Hematopoietic multipotent progenitor cell treated with erythropoietin and hydrocortisone succinate and interleukin-3 and kit ligand, for 15 days (in vitro differentiated cells): ENCODE measurements at places on chromosomes 4 and X.
A peak's percentile ranks its signal among the peaks of the same experiment; 100 is the strongest.

GRCh38 chrX:103363046-103363445 is 6.7 kb downstream of the TCEAL9 start:
- DNase-seq, result no peak

DNA sequence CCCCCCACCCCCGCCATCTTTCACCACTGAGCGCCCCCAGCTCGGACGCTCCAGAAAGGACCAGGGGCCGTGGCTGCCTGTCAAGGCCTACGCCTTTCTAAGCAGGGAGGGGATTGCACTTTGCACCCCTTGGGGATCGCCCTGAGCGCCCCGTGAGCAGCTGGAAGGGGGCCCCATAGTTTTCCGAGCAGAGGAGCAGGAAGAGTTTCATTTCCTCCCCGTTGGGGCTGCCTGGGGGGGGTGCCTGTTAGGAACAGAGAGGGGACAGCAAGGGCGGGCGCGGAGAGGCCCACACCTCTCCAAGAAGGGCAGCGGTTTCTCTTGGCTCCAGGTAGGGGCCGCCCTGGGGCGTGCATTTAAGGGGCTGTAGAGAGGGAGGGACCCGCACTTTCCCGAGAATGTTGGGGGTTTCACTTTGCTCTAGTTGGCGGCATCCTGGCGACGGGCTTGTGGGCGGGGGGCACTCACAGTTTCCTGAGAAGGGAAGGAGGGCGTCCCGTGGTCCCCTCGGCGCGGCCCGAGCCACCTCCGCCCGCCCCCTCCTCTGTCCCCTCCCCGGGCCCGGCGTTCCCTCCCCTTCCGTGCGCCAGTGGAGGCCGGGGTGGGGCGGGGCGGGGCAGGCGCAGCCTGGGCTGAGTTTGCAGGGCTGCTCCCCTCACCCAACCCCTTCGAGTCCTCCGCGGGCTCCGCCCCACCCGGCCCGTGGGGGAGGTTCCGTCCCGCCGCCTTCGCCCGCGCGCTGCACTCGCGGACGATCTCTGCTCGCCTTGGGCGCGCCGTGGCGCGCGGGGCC is 82.3 kb upstream of the CD99 start:
- DNase-seq, result peak; percentile 71

DNA sequence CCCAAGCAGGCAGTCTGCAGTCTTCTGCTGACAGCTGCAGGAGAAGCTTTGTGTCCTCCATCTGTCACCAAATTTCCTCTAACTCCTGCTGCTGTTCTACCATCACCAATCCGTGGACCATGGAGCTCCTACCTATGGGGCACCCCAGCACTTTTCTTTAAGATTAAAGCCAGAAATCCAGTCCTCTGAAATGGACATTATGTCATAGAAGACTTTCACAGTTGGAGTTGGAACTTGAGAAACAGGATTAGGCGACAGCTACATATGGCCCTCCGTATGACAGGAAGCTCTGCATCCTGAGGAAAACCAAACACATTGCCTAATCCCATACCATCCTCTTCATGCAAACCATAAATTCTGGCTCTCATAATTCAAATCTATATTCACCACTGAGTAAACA is 470.6 kb upstream of the GALNTL6 start:
- no peak for DNase-seq

GRCh38 chrX:72663737-72664136 is 50.4 kb downstream of the PHKA1 start:
- no peak for DNase-seq

GRCh38 chrX:101232316-101232715 is 12.7 kb downstream of the DRP2 start:
- no peak for DNase-seq

DNA sequence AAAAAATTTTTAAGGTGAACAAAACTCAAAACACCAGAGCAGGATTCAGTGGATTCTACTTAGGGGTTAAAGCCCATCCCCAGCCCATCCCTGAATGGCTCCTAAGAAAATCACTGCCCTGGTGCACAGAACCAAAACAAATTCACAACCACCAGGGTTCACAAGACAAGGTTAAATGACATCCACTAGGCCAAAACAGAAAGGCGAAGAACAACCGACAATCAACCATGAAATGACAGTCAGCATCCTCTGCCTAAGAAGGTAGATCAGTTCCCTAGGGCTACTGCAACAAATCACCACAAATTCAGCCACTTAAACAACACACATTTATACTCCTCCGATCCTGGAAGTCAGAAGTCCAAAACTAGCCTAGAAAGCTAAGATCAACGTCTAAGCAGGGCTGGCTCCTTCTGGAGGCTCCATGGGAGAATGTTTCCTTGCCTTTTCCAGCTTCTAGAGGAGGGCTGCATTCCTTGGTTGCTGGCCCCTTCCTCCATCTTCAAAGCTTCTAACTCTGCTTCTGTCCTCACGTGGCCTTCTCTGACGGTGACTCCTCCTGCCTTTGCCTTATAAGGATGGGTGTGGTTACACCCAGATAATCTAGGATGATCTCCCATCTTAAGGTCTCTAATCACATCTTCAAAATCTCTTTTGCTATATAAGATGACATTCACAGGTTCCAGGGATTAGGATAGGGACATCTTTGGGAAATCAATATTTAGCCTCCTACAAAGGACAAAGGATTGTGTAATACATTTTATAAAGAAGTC is 1.8 kb downstream of the CCNQ start:
- no peak for DNase-seq

DNA sequence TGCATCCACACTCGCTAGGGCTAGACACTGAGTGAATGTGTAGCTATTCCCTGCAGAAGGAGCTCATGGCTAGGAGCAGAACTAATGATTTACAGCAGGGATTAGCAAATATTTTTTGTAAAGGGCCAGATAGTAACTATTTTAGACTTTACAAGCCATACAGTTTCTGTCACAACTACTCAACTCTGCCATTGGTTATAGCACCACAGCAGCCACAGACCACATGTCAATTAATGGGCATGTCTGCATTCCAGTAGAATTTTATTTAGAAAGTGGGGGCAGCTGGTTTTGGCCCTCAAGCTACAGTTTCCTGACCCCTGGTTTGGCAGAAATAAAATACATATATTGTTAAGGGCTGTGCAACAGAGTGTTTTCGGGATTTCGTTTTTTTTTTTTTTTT is 192.6 kb downstream of the FRMPD4 start:
- no peak for DNase-seq

DNA sequence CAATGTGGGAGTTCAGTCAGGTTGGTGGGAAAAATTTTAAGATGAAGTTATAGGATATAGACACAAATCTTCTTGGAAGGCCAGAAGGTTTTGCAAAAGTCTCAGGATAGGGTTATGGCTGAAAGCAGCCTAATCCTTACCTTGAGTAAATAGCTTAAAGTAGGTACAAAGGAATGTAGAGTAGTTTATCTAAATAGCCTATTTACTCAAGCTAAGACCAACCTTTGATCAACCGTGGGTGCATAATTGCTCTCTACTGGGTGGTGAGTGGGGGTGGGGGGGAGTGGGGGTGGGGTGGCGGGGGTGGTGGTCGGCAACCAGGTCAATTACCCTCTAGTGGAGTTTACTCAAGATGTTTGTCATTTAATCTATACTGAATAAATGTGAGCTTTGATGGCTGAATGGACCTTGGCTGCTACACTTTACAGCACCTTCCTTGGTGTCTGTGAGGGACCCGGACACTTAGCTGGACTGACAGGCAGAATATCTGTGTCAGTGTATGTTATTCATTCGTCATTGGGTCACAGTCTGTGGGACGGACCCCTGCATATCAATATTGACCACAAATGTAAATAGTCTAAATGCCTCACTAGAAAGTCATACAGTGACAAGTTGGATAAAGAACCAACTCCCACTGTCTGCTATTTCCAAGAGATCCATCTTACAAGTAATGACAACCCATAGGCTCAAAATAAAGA is 545.7 kb upstream of the PABPC4L start:
- DNase-seq, result no peak
